Stimulated activated CD8-positive, alpha-beta memory T cell treated with anti-CD3 and anti-CD28 coated beads, Interleukin-15, amount 100 ng/mL, for 1 hour (primary cell): ENCODE measurements at places on chromosomes 6 and 20.

GRCh38 chr6:111550953-111551352 lies 54.7 kb downstream of the TRAF3IP2 start:
- no peak for DNase-seq

DNA sequence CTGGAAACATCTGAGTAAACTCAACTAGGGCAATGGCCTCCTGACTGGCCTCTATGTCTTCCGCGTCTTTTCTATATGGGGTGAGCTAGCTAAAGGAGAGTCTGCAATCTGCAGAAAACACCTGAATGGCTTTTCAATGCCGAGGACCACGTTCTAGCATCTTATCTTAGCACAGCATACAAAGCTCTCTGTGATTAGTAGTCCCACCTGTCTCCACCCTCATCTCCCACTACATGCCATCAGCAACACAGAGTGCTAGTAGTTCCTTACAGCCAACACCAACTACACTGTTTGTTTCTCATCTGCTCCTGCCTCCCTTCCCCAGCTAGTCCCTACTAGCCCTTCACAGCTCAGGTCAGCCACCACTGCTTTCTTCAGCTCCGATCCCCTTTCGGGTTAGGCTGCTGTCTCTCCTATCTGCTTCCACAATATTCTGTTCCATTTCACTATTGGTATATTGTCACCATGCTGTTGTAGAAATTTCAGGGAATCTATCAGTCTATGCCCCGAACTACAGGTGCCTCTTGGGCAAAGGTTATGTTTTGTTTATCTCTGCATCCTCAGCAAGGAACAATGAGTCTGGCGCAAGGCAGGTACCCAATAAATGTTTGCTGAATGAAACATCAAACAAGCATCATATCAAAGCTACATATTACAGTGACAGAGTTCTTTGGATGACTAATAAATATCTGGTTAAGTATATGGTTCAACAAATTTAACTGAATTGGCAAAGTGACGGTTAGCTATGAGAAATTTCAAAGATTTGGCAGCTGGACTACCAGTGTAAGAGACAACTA lies 12.2 kb downstream of the LYRM4 start:
- no peak for DNase-seq

DNA sequence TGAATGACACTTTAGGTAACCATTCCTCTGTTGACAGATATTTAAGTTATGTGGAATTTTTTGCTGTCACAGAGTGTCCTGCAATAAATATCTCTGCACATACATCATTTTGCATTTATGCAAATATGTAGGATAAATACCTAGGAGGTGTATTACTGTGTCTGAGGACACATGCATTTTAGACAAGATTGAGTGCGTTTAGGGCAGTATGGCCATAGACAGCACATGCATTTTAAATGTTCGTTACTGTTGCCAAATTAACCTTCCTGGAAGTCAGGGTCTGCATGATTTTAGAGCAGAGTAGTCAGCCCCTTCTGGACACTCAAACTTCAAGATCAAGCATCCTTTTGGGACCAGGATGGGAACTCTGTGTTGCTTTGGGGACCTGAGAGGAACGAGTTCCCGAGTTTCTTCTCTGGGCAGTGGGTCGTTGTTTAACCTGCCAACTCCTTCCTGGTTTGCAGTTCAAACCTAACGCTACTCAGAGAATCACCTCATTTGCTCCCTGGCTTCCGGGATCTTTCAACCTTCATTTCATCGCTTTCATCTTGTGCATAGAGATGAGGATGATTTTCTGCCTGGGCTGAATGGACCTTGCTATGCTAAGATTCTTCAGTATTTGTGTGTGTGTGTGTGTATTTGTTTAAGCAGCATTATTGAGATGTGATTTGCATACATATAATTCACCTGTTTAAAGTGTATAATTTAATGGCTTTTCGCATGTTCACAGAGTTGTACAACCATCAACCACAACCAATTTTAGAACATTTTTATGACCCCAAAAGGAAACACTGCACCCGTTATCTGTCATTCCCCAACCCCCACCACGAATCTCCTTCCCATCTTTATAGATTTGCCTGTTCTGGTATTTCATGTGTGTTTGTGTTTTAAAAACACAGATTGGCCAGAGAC lies 9.8 kb downstream of the BCAS4 start:
- DNase-seq = no peak

GRCh38 chr6:44020664-44021425 lies 106.4 kb downstream of the MRPL14 start:
- no peak for DNase-seq
